ENCODE measurements at places on chromosomes 4 and X.

DNA sequence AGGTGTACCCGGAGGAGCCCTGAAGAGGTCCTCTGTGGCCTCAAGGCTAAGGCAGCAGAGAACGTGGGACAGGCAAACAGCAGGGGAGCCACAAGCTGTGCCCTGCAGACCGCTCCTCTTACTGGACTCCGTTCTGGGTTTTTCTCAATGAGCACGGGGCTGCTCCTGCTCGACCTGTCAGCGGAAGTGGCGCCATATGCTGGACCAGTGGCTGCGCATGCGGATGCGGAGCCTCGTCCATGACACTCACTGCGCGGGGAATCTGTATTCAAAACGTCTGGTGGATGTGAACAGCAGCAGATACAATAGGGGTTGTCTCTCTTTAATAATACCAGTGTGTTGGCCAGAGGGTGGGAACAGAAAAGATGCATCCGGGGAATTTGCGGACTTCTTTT, 29.5 kb downstream of the REELD1 start:
- no peak for DNase-seq

DNA sequence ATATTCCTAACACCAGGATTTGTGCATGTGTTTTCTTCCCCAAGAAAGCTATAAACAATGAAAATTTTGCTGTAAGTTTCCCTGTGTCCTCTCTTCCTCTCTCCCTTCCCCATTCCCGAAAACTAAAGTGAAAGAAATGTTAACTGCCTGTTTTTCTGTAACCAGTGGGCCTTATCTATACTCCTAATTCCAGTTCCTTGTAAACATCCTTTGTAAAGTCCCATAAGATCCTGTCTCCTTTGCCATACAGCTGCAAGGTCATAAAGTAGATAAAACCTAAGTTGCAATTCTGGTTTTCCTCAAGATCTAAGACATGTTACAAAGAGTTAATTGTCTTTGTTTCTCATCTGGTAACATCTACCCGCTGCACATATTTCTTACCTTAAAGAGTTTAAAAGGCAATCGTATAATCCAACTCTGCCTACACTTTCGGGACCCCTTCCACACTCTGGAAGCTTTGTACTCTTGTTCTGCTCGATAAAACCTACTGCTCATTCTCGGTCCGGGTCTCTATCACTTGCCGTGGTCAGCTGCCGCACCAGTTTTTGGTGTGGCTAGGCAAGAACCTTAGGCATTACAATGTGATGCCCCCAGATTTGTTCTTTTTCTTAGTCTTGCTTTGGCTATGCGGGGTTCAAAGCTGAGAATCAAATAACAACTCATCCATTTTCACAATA, 20.5 kb downstream of the UGT2B7 start:
- no peak for DNase-seq

- no peak for DNase-seq
Observed at GRCh38 chr4:5827108-5828004, 65.5 kb downstream of the CRMP1 start.

DNA sequence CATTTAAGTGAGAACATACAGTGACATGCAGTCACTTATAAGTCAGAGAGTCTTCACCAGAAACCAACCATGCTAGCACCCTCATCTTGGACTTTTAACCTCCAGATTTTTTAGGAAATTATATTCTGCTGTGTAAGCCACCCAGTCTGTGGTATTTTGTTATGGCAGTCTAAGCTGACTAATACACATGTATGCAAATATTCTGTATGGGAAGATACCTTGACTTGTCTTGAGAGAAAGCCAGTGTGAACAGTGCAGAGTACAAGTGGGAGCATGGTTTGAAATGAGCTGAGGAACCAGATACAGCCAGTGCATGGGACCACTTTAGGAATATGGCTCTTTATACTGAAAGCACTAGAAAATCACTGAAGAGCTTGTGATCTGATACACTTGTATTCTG, 110.4 kb upstream of the MAP9 start:
- DNase-seq, result no peak

DNA sequence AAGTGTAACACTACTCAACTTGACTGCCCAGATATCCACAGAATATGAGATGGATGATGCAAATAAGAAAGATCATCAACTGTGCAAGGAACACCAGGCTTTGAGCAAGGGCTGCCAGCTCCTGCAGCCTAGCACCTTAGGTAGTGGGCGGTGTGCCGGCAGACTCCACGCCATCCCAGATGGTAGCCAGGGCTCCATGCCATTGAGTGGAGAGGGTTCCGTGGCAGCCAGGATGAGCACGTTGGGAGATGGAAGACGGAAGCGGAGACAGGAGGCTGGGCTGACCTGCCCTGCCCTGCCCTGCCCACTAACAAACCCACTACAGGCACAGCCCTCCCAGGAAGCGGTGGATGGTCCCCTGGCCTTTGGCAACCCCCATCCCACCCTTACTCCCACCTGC, 51.9 kb downstream of the TMPRSS11F start:
- DNase-seq, result no peak

DNA sequence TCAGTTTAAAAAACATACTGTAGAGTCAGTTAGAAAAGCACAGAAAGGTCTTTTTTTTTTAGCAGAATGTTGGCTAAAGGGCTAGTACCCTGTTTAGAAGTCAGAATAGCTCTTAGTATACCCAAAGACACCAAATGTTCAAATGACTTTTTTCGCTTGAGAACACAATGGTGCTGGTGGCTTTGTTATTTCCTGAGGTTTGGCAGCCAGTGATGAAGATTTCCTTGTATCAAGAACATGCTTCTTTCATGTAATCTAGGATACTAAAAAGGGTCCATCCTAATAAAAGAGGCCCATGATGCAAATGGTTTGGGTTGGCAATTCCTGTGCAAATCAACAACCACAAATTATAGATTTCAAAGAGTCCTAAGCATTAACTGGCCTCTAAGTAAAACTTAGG, 21.1 kb upstream of the CD40LG start:
- no peak for DNase-seq

DNA sequence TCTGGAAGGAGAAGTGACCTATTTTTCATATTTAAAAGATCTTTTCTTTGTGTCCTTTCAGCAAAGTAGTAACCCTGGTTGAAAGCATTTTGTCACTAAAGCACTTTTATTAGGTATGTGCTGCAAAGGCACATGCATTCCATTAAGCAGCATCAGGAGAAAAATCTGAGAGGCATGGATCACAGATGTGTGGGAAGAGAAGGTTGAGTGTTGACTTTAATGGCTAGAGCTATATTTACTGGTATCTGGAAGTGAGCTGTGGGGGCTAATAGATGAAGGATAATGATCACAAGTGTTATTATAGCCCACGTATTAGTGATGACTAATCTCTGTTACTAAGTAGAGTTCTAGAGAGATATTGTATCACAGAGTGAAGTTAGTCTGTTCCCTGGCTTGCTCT, 1520.7 kb downstream of the ARAP2 start:
- DNase-seq, result no peak

DNA sequence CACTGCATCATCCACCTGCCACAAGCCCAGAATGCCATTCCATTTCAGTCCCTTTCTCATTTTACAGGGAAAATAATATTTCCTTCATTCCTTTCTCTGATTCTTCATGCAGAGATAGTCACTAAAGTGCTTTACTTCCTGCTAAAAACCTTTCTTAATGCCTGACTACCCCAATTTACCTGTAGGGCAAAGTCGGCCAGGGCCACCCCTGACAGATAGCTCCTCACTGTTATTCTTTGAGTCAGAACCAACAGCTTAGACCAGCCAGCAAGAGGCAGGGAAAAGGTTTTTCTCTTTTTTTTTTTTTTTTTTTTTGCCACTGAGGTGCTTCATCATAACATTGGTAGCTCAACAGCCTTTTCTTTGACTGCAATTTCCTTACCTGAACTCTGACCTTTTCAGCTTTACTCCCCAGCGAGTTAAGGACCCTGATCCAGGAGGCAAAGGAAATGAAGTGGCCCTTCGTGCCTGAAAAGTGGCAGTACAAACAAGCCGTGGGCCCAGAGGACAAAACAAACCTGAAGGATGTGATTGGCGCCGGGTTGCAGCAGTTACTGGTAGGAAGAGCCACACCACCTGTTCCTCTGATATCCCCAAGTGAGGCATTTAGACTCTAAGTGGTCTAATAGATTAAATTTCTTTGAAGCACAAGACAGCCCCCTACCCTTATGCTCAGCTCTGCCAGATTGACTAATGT, 85.0 kb downstream of the ALPK1 start:
- peak; percentile 88 for DNase-seq
